CD4-positive, alpha-beta T cell treated with Interleukin-12 subunit alpha and Interleukin-12 subunit beta, for 1 hour (primary cell): ENCODE measurements at places on chromosomes 3 and 15.

DNA sequence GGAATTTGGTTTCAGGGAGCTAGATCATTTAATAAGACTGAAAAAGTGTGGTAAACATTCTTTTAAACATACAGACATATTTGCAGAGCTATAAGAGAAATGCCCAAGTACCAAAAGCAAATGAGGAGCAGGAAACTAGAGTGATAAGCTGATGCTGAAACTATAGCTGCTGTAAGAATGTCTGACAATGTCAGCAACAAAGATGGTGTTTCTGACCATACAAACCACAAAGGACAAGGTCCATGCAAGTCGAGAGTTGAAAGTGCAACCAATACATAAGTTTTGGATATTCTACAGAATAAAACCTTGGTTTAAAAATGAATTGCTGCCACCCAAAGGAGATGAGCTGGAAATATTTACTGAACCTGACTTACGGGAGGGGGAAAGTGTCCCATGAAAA lies 610.2 kb downstream of the TBL1XR1 start:
- DNase-seq = no peak

- DNase-seq = no peak
Observed at GRCh38 chr3:186417791-186418190, 55.8 kb upstream of the DGKG start.

DNA sequence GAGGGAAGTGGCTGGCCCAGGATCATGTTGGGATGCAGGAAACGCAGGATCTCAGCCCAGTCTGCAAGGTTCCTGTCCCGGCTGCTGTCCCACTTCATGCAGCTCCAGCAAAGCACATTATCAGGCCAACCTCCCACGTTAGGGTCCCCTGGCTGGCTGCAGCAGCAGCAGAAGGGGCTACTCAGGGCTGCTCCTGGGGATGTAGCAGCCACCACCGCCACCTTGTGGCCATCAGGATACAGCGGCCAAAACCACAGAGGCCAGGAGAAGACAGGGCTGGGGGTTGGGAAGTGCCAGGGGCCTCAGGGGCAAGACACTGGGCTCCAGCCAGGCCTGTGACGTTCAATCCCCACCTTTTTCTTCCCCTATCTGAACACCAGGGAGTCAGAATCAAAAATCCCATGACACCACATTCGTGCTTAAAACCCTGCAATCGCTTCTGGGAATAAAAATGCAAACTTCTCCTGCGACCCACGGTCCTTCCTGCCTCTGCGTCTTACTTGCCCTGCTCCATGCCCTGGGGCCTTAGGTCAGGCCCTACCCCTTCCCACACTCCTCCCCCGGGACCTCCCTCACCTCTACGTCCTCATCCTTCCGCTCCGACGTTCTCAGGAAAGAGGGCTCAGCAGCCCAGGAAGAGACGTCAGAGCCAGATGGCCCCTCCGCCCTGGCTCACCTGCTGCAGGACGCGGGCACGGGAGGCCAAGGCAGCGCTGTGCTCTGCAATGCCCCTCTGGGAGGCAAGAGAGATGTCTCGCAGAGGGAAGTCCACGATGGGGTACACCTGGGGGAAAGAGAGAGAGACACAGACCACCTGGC lies 21.5 kb downstream of the SSUH2 start:
- peak; percentile 49 for DNase-seq

GRCh38 chr15:42042602-42043400 lies 22.0 kb upstream of the PLA2G4E start:
- DNase-seq = no peak

GRCh38 chr15:25474251-25474650 lies 35.4 kb upstream of the UBE3A start:
- no peak for DNase-seq
